ENCODE measurements at places on chromosomes 13 and 19.

DNA sequence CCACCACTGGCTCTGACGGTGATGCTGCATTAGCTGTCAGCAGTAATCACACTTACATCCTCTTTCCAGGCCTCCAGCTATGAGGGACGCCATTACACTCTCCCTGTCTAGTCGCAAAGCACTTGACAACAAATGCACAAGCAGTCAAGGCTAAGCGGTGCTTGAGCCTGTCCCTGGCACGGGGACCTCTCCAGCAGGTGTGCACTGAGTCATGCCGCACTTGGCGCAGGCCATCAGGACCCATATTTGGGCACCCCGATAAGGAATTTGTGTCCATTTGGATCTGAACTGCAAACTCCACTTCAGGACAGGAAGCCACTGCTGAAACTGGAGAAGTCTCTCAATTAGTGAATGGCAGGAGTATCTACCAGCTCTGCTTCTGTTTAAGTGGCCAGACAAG is 301.9 kb upstream of the OBI1 start:
- DNase-seq: no peak

- DNase-seq: no peak
These were observed 626.2 kb upstream of the SLC10A2 start for GRCh38 chr13:103692442-103692841.

DNA sequence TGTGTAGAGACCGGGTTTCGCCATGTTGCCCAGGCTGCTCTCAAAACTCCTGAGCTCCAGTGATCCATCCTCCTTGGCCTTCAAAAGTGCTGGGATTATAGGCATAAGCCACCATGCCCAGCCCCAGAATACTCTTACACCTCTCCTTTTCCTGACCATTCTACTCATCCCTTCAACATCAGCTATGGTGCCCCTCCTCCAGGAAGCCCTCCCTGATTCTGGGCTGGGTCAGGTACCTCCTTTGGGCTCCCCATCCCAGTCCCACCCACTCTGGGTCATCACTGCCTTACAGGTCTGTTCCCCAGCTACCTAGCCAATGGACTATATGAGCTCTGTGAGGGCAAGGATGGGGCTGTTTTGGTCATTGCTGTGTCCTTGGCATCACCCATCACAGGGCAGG is 9.6 kb downstream of the TGFB1 start:
- no peak for DNase-seq

DNA sequence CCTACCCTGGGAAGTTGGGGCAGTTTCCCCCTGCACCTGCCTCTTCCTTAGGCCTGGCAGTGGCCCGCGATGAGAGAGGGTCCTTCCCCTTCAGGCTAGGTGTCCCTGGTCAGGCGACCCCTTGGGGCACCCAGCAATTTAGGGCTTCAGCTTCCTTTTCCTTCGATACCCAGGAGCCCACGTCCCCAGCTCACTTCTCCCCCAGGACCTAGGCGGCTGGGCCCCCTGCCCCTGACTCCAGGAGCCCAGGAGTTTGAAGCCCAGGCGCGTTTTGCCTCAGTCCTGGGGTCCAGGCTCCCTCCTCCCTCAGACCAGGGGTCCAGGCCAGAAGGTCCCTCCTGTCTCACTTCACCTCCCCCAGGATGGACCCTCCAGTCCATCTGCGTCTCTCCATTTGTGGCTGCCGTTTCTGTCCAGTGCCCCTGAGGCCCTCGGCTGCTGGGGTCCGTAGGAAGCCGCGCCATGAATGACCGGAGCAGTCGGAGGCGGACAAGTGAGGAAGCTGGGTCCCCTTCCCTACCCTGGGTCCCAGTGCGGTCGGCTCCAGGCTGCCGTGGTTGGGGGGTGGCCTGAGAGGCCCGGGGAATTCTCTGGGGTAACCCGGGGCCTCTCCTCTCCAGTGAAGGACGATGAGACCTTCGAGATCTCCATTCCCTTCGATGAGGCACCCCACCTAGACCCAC is 714 bp downstream of the CCDC106 start:
- DNase-seq: no peak

DNA sequence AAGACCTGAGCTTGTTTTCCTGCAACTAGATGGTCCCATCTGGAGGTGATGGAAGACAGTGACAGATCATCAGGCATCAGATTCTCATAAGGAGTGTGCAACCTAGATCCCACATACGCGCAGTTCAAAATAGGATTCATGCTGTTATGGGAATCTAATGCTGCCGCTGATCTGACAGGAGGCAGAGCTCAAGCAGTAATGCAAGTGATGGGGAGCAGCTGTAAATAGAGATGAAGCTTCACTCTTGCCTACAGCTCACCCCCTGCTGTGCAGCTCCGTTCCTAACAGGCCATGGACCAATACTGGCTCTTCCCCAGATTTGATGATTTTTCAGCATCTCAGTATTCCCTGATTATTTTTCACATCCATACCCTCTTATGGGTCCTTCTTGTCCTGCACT is 208.4 kb upstream of the RXFP2 start:
- DNase-seq: no peak

GRCh38 chr19:39347332-39348164 is 5.3 kb downstream of the SAMD4B start:
- no peak for DNase-seq

- DNase-seq: no peak
These were observed at the start of gene F10 for GRCh38 chr13:113122550-113123225. Gene F10, plus strand, starts transcription at chr13:113122799. Its CDS starts 57 bp downstream, at chr13:113122856.

DNA sequence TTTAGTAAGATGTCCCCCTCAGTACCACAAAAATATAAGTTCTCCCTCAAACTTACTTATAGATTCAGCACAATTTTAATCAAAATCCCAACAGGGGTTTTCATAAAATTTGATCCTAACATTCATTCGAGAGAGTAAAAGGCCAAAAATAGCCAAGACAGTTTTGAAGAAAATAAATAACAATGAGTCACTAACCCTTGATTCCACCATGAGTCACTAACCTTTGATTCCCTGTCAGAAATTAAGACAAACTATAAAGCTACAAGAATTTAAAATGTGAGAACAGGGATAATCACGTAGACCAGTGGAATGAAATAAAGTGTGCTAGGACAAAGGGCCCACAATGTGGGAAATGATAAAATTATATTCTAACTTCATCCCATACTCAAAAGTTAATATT is 320.3 kb downstream of the SUCLA2 start:
- DNase-seq: no peak

GRCh38 chr19:8592231-8593009 is 15.2 kb upstream of the MYO1F start:
- peak; percentile 92 for DNase-seq

- DNase-seq: no peak
These were observed 448.1 kb upstream of the ZNF507 start for GRCh38 chr19:31897292-31897691.

- DNase-seq: no peak
These were observed 16.4 kb downstream of the CARM1 start for GRCh38 chr19:10887616-10888367.

- peak; percentile 78 for DNase-seq
These were observed 5.1 kb upstream of the KRTDAP start for GRCh38 chr19:35495107-35496064.

- DNase-seq: no peak
These were observed 343.9 kb downstream of the TBC1D4 start for GRCh38 chr13:75137911-75138571.

GRCh38 chr13:102401766-102402165 is at the start of gene FGF14:
Gene FGF14, minus strand, starts transcription at chr13:102402048.
- DNase-seq: no peak

DNA sequence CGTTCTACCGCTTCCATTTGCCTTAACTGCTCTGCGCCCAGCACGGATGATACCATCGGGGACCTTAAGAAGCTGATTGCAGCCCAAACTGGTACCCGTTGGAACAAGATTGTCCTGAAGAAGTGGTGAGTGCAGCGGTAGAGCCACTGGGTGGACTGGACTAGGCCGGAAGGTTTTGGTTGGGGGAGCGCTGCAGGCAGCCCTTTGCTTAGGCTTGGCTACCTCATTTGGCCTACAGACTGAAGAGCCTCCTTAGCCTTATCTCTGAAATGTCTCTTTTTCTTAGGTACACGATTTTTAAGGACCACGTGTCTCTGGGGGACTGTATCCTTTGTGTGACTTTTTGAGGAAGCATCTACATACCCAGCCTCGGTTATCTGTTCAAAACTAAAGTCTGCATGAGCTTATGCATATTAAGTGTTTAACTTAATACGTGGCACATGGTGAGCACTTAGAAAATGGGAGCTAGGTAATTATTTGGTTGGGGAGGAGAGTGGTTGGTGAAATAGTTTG is 889 bp downstream of the UBL5 start:
- no peak for DNase-seq

- DNase-seq: no peak
These were observed 486 bp upstream of the ZNF805 start for GRCh38 chr19:57239982-57240310.

GRCh38 chr19:15287496-15287895 is 44.8 kb downstream of the BRD4 start:
- DNase-seq: no peak

DNA sequence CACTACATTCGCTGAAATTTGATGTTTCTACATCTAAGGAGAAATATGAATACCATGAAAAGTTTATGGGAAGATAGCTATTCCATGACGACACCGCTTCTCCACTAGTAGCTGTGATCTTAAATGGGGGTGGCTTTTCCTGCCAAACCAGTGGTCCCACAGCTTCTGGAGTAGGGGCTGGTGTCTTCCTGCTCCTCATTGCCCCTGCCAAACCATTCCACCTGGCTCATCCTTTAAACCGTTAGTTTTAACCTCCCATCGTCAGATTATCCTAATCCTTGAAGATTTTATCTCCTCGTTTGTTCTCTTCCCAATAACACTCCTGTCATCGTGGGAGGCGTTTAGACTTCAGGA is 568 bp upstream of the ZNF230 start:
- no peak for DNase-seq

DNA sequence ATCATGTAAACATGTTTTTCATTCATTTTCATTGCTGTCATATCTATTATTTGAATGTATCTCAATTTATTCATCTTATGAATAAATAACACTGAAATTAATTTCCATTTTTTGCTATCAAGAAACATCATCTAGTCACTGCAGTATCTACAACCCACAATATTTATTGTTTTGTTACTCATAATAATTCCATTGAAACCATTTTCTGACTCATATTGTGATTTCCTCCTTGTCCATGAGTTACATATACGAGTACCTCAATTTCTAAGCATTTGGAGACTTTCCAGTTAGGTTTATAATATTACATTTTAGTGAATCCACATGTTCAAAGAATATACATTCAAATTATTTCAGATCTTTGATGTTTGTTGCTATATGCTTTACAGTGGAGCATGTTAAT is 1524.0 kb downstream of the SLITRK1 start:
- DNase-seq: no peak

- DNase-seq: no peak
These were observed 18.5 kb downstream of the RFX2 start for GRCh38 chr19:6091771-6092291.

DNA sequence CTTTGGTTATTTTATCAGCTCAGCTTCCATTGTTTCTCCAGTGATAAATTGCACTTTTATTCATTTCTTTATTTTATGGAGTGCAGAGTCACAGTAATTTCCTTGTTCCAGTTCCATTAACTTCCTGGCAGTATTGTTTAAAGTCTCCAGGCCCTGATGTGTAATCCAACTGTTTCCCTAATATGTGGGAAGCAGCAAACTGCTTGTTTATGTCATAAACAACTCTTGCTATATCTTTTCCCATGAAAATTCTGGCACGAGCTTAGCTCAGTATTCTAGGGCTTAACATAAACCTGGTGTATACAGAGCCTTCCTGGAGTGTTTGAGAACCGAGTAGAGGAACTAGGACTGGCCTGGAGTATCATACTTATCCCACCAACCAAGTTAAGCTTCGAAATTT is 83.5 kb upstream of the ARGLU1 start:
- no peak for DNase-seq

- no peak for DNase-seq
These were observed 158.0 kb downstream of the KCTD15 start for GRCh38 chr19:33954686-33955085.

- no peak for DNase-seq
These were observed 38.0 kb downstream of the NFIX start for GRCh38 chr19:13033244-13033643.

DNA sequence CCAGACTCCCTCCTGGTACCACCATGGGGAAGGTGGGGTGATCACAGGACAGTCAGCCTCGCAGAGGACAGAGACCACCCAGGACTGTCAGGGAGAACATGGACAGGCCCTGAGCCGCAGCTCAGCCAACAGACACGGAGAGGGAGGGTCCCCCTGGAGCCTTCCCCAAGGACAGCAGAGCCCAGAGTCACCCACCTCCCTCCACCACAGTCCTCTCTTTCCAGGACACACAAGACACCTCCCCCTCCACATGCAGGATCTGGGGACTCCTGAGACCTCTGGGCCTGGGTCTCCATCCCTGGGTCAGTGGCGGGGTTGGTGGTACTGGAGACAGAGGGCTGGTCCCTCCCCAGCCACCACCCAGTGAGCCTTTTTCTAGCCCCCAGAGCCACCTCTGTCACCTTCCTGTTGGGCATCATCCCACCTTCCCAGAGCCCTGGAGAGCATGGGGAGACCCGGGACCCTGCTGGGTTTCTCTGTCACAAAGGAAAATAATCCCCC is 505 bp upstream of the CEACAM5 start:
- no peak for DNase-seq

DNA sequence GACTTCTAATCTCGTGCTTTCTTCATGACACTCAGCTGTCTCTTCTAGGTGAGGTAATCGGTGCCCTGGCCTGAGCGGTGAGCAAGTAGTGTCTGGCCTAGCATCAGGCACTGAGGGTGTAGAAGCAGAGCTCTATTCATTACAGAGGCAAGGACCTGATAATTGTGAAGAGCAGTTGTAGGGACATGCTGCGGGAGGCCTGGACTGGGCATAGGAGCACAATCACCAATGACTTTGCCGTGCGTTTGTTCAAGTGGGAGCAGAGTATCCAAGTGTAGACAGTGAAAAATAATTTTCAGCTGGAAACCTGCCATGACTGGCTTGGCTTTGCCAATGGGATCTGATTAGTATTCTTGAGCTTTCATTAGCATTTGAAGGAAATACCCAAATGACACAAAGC is 32.1 kb upstream of the DCLK1 start:
- DNase-seq: no peak

- no peak for DNase-seq
These were observed 30.1 kb downstream of the SCEL start for GRCh38 chr13:77565635-77566034.

- DNase-seq: no peak
These were observed 155.7 kb downstream of the TNFRSF19 start for GRCh38 chr13:23725922-23726321.

DNA sequence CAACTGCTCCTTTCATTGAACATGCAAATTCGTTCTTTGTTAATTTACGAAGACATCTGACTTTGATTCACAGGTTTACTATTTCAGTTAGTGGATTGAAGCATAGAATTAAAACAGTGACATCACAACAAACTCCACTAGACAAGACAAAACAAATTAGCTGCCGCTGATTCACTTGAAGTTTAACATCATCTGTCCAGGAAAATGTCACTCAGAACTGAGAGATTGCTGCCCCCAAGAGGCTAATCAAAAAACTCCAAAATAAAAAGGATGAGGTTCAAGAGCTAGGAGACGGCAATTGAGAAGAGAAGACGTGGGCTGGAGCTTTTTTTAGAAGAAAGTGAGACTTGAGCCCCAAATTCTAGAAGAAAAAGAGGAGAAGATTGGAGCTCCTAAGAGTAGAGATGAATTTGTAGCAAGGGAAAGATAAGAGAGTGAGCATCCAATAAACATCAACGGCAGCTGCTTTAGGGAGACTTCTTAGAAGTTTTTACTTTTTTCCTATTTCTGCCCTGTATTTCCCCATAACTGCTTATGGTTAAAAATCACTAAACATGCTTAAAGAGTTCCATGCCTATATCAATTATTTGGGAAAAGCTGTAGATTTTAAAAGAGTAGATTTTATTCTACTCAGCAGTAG is 40.8 kb upstream of the TPP2 start:
- DNase-seq: no peak
